Stimulated activated CD8-positive, alpha-beta memory T cell treated with anti-CD3 and anti-CD28 coated beads, Interleukin-15, amount 100 ng/mL, for 24 hours (primary cell): ENCODE measurements at places on chromosomes 4 and X.

GRCh38 chr4:76206222-76206942, 7.2 kb downstream of the SCARB2 start:
- DNase-seq, result no peak

GRCh38 chr4:118356731-118357130, 3.9 kb upstream of the PRSS12 start:
- DNase-seq, result no peak

GRCh38 chrX:17984415-17984814, 123.3 kb upstream of the RAI2 start:
- DNase-seq, result no peak

GRCh38 chr4:34202154-34202553, 2042.2 kb downstream of the ARAP2 start:
- DNase-seq, result no peak

GRCh38 chr4:3227878-3228675, 20.9 kb upstream of the MSANTD1 start:
- no peak for DNase-seq

- no peak for DNase-seq
These were observed 4.1 kb downstream of the RP2 start for GRCh38 chrX:46840946-46841345.

GRCh38 chr4:4394644-4395043, 7.7 kb downstream of the NSG1 start:
- DNase-seq, result no peak

- DNase-seq, result no peak
These were observed 70.2 kb downstream of the CPZ start for GRCh38 chr4:8662776-8663175.

- no peak for DNase-seq
These were observed 245.9 kb downstream of the HS3ST1 start for GRCh38 chr4:11182586-11183355.

GRCh38 chr4:138409670-138410069, 167.5 kb upstream of the SLC7A11 start:
- no peak for DNase-seq

DNA sequence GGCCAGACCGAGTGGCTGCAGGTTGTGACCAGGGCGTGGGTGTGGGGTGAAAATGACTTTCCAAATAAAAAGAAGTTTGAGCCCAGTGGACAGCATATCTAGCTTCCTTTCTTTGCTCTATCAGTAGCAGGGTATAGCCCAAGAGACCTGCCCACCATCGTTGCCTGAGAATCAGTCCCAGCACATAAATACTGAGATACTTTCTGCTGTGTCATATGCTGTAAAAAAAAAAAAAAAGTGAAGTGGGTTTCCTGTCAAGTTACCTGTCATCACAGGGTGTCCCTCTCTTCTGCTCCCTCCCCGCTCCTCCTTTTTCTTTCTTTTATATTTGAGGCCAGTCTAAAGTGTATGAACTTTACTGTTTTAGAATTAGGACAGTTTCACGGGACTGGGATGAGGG, 330.3 kb upstream of the BOD1L1 start:
- DNase-seq, result no peak

DNA sequence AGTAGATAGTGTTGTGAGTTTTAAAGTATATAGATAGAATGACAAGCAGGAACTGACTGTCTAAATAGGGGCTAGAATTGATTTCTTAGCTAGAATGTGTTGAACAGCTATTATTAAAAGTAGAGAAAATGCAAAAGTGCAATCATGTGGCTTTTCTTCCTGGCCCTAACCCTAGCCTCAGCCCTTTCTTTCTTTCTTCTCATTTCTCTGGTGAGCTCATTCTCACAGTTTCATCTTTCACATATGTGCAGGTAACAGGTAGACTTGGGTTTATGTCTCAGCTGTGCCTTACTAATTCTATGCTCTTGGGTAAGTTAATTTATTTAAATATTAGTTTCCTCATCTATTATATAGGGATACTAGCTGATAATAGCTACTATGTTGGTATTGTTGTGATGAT, 24.9 kb downstream of the FGF2 start:
- DNase-seq, result no peak

GRCh38 chrX:41265615-41266014, 68.3 kb upstream of the DDX3X start:
- DNase-seq, result peak; percentile 3

GRCh38 chr4:56828784-56829535, 7.5 kb upstream of the SPINK2 start:
- no peak for DNase-seq

- DNase-seq, result no peak
These were observed 506.1 kb downstream of the RPA4 start for GRCh38 chrX:97389761-97390192.

DNA sequence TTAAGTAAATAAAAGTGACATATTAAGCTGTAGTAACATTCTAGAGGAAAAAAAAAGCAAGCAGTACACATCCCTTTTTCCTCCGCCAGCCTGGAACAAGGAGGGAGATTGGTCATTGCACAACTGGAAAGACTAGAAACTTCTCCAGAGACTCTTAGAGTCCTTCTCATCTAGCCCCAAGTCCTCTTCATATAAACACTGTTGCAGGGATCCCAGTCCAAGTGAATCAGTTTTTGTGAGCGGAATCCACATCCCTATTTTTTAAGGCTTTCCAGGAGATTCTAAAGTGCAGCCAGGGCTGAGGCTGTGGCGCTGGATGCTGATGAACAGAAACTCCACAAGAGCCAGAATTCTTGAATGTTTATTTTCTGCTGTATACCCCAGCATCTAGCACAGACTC, 23.8 kb downstream of the REELD1 start:
- DNase-seq, result no peak

GRCh38 chr4:123114084-123114914, 191.9 kb upstream of the NUDT6 start:
- DNase-seq, result no peak

- no peak for DNase-seq
These were observed 264.6 kb downstream of the TENM3 start for GRCh38 chr4:182507805-182508204.

DNA sequence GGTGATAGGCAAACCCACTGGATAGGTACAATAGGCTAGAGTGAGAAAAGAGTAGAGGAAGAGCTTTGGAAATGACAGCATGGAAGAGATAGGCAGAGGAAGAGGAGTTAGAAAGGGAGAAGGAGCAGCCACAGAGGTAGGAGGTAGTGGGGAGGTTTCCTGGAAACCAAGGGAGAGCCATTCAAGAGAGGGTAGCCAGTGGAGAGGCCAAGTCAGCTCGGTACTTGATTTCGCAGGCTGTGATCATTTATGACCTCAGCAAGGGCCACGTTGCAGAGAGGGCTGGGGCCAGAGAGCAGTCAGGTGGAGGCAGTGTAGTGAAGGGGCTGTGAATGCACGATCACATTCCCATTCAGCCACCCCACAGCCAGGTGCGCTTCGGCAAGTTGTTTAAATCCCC, 76.0 kb downstream of the TMEM131L start:
- no peak for DNase-seq

DNA sequence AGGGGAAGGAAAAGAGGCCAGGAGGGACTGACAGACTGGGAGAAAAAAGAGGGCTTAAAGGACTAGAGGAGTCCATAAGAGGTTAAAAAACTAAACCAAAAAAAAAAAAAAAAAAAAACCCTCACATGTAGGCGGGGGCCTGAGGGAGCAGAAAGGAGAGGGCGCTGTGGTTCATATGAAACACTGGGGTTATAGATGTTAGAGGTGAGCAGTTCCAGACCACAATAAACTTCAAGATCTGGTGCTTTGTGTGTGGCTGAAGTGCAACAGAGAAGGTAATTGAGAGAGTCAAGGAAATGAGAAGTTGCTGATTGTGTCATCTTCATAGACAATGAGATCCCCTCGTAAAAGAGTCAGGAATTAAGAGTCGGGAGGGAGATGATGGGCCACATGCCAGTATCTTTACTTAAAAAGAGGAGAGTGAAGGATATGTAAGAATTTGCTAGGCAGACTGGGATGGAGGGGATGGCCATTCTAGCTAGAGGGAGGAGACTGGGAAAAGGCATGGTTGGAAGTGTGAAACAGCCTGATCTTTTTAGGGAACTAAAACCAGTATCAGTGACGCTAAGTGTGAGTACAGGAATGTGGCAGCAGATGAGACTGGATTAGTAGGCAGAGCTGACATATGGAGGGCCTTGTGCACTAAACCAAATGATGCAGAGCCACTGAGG, 18.4 kb upstream of the OGT start:
- no peak for DNase-seq

DNA sequence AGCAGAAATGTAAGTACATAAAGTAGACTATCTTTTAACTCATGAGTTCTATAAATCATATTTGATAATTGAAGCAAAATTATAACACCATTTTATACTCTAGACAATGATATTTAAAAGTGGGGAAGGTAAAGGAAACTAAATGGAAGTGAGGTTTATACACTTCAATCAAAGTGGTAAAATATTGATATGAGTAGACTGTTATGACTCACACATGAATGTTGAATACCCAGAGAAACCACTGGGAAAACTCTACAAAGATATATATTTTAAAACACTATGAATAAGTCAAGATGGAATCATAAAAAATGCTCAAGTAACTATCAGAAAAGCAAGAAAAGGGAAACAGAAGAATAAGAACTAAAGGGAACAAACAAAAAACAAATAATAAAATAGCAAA, 8.4 kb downstream of the VSIG1 start:
- DNase-seq, result no peak

DNA sequence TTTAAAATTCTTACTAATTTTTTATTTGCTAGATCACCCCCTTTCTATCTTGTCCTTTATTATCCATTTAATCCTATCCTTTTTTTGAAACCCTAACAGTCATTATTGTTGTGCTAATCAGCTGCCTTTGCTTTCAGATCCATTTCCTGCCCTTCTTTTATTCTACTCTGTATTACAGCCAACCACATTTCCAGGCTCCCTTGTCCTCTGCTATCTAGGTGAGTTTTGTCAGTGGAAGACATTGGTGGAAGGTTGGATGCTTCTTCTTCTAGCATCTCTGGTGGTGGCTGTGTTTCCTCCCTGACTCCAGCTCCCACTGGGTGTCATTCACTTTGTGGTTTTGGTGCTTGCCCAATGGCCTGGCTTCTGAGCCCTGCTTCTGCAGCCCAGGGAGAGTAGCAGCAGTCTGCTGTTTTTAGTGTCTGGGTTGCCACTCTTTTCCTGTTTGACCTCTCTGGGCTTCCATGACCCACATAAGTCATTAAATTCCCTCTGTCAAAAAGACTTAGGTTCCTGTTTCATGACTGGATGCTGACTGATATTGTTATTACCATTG, 225.2 kb upstream of the PGRMC2 start:
- DNase-seq, result no peak

GRCh38 chr4:53307819-53308780, 57.8 kb downstream of the SCFD2 start:
- no peak for DNase-seq

DNA sequence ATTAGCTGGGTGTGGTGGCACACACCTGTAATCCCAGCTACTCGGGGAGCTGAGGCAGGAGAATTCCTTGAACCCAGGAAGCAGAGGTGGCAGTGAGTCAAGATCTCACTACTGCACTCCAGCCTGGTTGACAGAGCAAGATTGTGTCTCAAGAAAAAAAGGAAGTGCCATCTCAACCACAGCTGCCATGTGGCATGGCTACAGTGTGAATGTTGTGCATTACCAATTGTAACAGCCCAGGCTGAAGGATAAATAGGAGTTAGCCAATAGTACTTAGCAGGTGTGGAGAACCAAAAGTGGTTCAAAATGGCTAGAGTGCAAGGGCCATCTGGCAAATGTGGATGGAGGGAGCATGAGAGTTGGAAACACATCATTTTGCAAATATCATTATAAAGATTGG, 28.9 kb downstream of the SLC25A5 start:
- DNase-seq, result no peak

DNA sequence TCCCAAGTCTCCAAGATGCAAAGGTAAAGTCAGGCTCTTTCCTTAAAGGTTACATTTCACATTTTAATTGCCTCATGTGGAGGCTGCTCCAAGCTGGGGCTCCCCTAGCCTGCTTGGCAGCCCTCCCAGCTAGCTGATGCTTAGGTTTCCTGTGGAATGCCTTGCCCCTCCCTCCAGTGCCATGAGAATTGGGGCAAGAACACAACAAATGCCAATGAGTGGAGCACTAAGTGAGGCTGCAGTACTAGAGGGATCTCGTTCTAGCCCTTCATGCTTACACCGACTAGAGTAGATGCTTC, 597.7 kb downstream of the MID1IP1 start:
- DNase-seq, result no peak

DNA sequence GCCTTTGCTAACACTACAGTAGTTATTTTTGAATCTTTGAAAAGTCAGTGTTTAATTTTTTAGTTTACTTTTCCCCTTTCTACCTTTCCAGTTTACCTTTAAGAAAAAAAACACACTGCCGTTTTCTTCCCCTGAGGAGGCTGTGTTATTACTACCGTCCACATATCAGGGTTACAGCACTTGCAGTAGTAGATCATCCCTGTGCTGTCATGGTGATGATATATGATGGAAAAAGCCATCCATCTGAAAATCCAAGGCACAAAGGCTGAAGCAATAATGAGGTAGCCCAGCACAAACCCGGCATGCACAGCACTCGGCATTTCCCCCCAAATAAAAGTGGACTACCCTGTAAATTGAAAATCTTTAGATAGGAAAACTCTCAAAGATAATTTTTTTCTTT, 258.7 kb downstream of the CXXC4 start:
- no peak for DNase-seq

DNA sequence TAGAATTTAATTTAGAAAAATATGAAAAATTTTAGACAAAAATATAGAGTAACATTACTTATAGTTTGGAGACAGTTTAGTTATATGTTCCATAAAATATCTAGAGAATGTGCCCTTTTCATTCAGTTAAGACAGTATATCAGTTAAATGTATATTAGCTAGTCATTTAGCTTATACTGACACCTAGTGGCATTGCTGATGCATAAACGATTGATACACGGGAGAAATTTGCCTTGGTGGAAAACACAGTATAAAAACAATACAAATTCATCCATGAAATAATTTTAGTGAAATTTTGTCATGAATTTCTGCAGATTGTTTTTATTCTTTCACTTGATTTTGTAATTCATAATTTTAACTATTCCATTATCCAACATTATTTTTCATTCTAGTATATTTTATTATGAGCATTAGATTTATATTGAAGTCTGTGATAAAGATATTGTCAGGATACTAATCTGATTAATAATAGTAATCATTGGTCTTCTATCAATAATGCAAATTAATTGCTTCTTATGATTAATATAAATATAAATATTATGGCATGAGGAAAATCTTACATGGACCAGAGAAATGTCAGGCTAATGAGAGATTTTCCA, 219.0 kb downstream of the TLL1 start:
- DNase-seq, result no peak

- no peak for DNase-seq
These were observed 86.4 kb upstream of the UXT start for GRCh38 chrX:47745416-47745815.

DNA sequence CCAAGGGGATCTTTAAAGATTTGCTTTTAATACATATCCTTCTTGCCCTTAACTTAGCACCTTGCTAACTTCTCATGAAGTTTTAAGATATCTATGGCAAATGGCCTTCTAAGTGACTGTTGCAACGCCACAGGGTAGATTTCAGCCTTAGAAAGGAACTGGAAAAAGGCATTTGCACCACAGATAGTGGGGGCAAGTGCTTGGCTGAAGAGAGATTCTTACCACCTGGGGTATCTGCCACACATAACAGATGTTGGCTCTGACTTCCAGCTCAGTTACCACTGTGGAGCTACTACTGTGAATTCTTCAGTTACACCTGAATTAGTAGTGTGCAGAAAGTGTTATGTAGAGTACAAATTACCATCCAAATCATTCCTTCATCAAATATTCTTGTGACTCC, 302.6 kb downstream of the PPP3CA start:
- DNase-seq, result no peak

- DNase-seq, result no peak
These were observed 65.3 kb downstream of the EGF start for GRCh38 chr4:109977854-109978501.
